ENCODE measurements at places on chromosomes 7 and 10.
A peak's percentile ranks its signal among the peaks of the same experiment; 100 is the strongest.

DNA sequence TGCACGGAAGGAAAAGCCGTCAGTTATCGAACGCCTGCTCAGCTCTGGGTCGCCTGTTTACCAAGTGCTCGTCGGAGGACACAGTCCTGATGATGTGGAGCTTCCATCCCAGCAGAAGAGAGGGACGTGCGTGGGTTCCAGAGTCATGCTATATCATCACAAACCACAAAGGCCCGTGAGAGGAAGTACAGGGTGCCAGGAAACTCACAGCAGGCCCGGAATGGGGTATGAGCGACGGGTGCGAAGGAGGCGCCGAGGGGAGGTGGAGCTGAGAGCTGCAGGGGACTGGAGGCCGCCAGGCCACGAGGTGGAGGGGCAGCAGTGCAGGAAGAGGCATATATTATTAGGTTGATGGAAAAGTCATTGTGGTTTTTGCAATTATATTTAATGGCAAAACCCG is 102.5 kb downstream of the ACTR3B start:
- no peak for DNase-seq

- no peak for DNase-seq
Measured at GRCh38 chr7:103065667-103066066, 8.9 kb downstream of the FBXL13 start.

- DNase-seq, result no peak
Measured at GRCh38 chr10:29415876-29416275, 127.0 kb downstream of the LYZL1 start.

DNA sequence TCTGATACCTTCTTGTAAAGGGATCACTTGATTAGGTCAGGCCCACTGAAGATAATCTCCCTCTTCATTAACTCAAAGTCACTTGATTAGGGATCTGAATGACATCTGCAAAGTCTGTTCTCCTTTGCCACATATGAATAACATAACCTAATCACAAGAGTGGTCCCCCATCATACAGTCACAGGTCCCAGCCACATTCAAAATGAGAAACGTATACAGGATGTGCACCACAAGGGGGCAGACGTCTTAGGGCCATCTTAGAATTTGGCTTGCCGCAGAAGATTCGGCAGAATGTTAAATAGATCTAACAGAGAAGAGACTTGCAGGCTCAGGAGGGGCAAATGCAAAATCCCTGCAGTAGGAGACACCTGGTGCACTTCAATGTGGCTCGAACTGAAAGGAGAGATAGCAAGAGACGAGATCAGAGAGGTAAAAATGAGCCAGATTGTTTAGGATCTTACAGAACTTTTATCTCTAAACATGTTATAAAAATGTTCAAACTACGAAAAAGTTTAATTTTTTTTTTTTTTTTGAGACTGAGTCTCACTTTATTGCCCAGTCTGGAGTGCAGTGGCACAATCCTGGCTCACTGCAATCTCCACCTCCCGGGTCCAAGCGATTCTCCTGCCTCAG is 10.4 kb upstream of the SMC3 start:
- peak; percentile 54 for DNase-seq

- no peak for DNase-seq
Measured at GRCh38 chr10:33005322-33006301, 47.6 kb upstream of the ITGB1 start.

DNA sequence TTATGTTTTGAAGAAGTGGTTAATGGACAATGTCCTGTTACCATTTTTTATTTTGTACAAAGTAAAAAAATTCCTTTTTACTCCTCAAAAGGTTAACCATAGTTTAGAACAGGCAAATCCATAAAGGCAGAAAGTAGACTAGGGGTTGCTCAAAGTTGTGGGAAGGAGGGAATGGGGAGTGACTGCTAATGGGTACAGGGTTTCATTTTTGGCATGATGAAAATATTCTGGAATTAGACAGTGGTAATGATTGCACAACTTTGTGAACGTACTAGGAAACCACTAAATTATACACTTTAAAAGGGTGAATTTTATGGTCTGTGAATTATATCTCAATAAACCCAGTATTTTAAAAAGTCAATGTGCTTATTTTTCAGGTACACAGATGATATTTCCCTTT is 35.4 kb upstream of the CDK14 start:
- no peak for DNase-seq

- no peak for DNase-seq
Measured at GRCh38 chr10:130998642-130999041, 312.9 kb downstream of the TCERG1L start.

GRCh38 chr7:93359520-93360198 is 127.5 kb downstream of the VPS50 start:
- DNase-seq, result no peak

- no peak for DNase-seq
Measured at GRCh38 chr10:98006266-98006665, 24.2 kb downstream of the CRTAC1 start.

- DNase-seq, result no peak
Measured at GRCh38 chr10:17290226-17290625, 62.2 kb downstream of the VIM start.

DNA sequence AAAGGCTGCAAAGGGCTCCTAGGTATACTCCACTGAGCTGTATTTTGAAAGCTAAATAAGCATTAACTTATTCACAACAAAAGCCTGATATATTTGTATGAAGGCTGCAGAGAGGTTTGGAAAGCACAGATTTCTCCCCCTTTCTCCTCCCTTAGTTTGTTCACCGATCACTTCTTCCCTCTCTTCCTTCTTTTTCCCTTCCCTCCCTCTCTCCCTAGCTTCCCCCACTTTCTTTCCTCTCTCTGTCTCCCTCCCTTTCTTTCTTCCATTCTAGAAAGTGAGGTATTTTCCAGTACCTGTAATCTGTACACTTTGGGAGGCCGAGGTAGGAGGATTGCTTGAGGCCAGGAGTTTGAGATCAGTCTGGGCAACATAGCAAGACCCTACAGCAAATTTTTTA is 62.1 kb downstream of the HHEX start:
- no peak for DNase-seq

DNA sequence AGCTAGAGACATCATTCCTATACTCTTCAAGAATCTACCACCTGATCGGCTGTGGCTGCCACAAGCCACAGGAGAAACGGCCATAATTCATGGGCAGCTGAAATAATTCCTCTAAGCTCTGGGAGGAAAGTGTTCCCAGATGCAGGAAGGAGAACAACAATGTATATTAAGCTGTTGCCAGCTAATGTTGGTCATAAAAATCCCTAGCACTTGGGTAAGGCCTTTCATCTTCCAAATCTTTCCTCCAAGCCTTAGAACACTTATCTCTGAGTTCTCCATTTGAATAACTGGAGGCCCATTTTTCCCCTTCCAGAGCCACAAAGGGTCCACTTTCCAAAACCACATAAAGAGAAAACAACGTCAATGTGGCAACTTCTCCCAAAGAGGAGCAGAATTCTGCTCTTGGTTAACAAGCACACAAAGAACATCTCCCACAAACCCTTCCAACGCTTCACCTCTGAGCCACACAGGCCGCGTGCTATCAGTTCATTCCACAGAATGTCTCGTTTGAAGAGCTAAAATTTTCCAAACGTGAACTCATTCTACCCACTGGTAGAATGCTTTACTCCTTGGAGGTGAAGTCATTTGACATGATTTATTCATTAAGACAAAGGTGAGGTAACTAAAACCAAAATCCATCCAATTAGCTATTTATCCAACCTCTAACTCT is 11.2 kb downstream of the KCNMA1 start:
- no peak for DNase-seq

DNA sequence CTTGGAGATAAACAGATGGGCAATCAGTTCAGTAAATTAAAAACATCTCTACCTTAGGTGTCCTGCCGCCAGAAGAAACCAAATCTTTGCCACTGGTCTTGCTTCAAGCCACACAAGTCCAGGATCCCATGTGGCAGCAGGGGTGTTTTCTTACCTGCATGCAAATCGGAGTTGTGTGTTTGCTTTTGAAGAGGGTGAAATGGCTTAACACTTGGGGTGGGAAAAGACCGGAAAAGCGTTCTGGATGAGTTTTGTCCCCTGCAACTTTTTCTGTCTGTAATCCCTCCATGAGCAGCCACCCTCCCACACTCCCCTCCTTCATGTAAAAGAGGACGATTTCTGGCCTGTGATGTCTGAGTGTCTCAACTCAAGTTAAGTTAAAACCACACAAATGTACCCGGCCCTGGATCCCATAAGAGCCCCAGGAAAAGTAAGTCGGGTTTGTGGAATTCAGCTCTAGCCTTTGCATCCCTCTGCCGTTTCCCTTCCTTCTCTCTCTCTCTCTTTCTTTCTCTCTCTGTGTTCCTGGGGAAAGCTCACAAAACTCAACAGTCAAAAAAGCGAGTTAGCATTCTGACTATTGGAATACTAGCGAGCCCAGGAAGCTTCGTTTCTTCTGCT is 178.5 kb downstream of the TCF7L2 start:
- DNase-seq, result no peak

DNA sequence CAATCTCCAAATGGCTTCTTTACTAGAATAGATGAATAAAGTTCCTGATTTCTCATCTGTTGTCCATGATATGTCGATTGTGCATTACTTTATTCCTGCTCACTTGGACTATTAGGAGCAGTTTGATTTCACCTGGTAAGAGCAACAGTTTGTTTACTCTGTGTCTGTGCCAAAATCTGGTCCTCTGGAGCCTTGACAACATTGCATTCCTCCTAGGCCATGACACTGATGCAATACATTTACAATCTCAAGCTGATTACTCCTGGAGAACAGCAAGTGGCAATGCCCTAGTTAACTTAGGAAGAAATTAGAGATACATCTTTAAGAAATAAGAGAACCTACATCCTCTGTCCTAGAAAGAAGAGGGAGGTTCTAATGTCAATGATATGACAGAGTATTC is 71.8 kb downstream of the SGCE start:
- DNase-seq, result no peak

DNA sequence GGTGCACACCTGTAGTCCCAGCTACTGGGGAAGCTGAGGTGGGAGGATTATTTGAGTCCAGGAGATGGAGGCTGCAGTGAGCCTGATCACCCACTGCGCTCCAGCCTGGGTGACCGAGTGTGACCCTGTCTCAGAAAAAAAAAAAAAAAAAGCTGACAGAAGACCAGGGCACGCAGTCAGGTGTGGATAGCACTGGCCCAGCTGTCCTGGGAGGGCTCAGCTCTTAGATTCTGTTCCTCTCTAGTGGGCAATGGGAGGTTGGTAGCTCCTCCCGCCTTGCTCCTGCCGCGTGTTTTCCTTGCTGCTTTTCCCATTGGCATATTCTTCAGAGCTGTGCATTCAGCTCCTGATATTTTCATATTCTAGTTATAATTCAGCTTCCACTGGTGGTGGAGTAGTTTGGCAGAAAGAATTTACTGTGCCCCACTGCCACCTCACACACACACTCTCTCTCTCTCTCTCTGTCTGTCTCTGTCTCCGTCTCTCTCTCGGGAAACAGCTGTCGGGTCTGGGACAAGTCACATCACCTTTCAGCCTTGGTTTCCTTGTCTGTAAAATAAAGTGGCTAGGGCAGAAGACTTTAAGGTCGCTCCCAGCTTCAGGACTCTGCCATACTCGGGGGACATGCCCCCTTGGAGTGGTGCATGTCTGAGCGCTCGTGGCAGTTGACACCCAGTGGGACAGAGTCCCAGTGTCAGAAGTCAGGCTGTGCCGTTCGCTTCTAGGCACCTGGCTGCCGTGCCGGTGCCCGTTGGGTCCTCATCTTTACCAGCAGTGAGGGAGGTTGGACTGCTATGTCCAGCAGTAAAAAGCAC is 25.9 kb upstream of the ANKRD2 start:
- DNase-seq, result no peak

DNA sequence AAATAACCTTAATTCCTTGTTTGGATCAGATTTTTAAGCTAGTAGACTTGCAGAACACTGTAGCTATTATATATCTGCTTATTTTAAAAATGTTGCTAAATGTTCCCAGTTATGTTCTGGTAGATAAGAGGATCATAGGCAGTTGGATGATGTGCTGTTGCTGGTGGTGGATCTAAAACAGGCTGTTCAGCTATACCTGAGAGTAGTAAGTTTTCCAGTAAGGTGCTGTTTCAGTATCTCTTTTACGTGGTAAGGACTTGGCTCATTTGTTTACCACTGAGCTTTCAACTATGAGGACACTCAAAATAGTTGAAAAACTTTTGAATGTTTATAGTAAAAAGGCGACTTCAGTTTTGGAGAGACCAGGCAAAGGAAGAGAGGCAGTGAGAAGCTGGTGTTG is 180.9 kb downstream of the CDK14 start:
- no peak for DNase-seq

DNA sequence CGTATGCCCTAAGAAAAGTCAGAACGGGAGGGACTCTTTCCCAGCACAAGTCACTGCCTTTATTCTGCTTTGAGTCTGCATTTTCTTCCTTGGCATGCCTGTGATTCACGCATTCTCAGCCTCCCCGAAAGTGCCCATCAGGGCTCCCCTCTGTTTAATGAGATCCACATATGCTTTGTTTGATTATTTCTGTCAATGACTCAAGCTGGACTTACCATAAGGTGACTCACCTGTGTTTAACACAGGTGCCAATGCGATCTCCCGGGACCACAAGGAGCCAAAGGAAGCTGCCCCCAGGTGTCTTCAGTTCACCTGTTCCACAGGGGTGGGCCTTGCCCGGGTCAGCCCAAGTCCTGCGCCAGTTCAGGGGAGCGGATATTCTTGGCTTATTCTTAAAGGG is 386.0 kb upstream of the SHH start:
- no peak for DNase-seq

GRCh38 chr10:43816351-43817321 is 168.0 kb upstream of the ZNF32 start:
- peak; percentile 24 for DNase-seq

Data from stimulated activated CD4-positive, alpha-beta T cell treated with anti-CD3 and anti-CD28 coated beads, Interleukin-1b, Interleukin-23, amount 100 ng/mL, for 1 hour (primary cell).